ENCODE measurements at places on chromosomes 13 and 19. TPM values are rescaled to one million over a fixed set of nuclear protein-coding genes. Genes with fewer than 3 reads are reported as not detected.
A peak's percentile ranks its signal among the peaks of the same experiment; 100 is the strongest.

DNA sequence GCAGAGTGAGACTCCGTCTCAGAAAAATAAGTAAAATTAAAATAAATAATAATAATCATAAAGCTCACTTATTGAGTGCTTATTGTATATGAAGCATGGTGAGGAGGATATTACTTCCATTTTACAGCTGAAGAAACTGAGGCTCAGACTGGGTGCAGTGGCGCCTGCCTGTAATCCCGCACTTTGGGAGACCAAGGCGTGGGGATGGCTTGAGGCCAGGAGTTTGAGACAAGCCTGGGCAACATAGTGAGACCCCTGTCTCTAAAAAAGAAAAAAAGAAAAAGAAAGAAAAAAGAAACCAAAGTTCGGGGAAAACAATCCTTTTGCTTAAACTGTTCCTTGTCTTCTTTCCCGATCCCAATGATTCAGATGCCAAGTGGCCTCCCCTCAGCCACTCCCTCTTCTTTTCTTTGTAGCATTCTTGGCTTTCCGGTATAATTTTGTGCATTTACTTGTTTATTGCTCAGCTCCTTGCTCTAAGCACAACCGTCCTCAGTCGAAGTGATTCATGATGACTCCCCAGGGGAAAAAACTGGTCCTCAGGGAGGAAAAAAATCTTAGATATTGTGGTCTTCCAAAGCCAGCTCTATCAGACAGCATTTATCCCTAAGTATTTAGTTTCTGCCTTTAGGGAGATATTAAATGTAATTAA lies 965 bp upstream of the EIF3G start:
- H3K27ac ChIP-seq = no peak overlapping the region
- peaks cover 9% of the 10 kb centered on the region for H3K36me3 ChIP-seq
- DNase-seq = no peak
- no peaks in the 10 kb centered on the region for H3K27me3 ChIP-seq
- no peak overlapping the region for H3K4me3 ChIP-seq

GRCh38 chr13:95301183-95301967 lies at the start of gene ABCC4:
ABCC4 (minus strand) TSS chr13:95301451; CDS start chr13:95301314, 137 bp downstream.
- DNase-seq = peak; percentile 89
- no peaks in the 10 kb centered on the region for H3K27me3 ChIP-seq
- H3K27ac ChIP-seq = peak within 1 kb of the TSS; percentile 72

Gene C1QTNF9
- not detected for total RNA-seq

DNA sequence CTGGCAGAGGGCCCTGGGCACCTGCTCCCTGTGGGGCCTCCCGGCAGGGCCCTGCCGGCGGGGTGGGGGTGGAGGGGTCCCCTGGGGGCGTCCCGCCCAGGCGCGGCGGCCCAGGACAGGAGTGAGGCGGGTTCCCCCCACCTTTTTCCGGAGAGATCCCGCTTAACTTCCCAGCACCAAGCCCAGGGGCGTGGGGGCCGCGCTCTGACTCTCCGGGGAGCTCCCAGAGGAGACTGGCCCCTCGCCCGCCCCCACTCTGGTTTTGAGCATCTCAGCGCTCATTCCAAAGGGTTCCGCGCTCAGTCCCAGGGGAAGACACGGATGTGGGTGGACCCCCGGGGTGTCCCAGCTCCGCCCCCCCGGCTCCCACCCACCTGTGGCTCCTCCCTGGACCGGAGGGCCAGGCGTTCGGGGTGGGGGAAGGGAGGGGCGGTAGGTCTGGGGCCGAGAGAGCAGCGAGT lies 476 bp downstream of the C2CD4C start:
- H3K4me3 ChIP-seq = no peak overlapping the region
- no peaks in the 10 kb centered on the region for H3K4me1 ChIP-seq
- H3K36me3 ChIP-seq = no peaks in the 10 kb centered on the region
- no peaks in the 10 kb centered on the region for H3K27me3 ChIP-seq
- no peak for DNase-seq
- H3K27ac ChIP-seq = no peak overlapping the region

- peak; percentile 96 for DNase-seq
- no peak overlapping the region for H3K27ac ChIP-seq
- H3K4me1 ChIP-seq = peaks cover 56% of the 10 kb centered on the region
These were observed 8.6 kb downstream of the LTBP4 start for GRCh38 chr19:40609561-40610395.

- peaks cover 16% of the 10 kb centered on the region for H3K4me1 ChIP-seq
- H3K36me3 ChIP-seq = peaks cover 3% of the 10 kb centered on the region
- H3K27ac ChIP-seq = peak overlapping the region; percentile 21
These were observed 646 bp downstream of the TMEM161A start for GRCh38 chr19:19137556-19138108.

Gene CEACAM1
- total RNA-seq = 3.5 TPM

Gene ZNF223
- not detected for total RNA-seq

Gene SPHK2
- 30.6 TPM for total RNA-seq

Gene PABPC3
- 0.14 TPM for total RNA-seq

DNA sequence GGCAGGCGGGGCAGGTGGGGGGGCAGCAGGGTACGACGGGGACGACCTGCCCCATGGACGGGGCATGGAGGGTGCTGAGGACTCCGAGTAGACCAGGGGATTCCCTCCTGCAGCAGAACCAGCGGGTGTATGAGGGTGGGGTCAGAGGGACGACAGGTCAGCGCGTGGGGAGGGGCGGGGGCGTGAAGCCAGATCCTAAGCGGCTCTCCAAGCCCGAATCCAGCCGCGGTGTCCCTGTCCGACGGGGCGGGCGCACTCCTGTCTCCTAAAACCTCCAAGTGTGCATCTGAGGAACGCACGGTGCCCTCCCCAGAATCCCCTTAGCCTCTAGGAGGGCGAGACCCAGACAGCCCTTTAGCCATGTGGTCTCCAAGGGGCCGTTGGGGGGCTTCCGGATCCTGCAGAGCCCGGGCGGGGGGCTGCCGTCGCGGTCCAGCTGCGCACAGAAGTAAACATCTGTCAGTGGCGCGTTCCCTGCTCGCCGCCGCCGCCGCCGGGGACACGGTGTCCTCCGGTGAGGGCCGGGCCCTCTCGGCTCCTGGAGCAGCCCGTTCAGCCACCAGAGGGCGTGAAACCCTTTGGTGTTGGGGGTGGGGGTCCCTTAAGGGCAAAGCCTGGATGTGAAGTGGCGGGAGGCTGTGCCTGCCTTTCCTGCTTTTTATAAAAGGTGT lies 730 bp downstream of the NRTN start:
- peaks cover 10% of the 10 kb centered on the region for H3K4me1 ChIP-seq
- H3K4me3 ChIP-seq = no peak overlapping the region
- H3K27ac ChIP-seq = no peak overlapping the region
- H3K27me3 ChIP-seq = no peaks in the 10 kb centered on the region
- peak; percentile 76 for DNase-seq
- no peaks in the 10 kb centered on the region for H3K36me3 ChIP-seq

Gene PTGIR
- not detected for total RNA-seq

DNA sequence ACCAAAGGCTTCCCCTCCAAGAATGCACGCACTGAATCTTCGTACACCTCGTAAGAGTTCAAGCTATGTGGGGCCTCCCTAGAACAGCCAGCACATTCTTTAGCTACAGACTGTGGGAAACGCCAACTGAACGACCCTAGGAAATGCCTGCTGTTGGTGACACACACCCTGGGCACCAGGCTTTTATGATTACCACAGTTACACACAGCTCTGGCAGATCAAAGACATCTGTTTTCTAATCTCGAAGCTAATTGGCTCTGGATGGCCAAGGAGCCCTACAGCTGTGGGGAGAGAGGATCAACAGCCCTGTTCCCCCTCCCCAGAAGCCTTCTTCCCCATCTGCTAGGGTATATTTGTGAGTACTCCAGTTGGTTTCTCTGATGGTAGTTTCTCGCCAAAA lies 123.0 kb downstream of the COL4A1 start:
- DNase-seq = no peak
- no peaks in the 10 kb centered on the region for H3K36me3 ChIP-seq
- H3K27ac ChIP-seq = no peak overlapping the region
- H3K4me3 ChIP-seq = no peak overlapping the region
- no peaks in the 10 kb centered on the region for H3K27me3 ChIP-seq

DNA sequence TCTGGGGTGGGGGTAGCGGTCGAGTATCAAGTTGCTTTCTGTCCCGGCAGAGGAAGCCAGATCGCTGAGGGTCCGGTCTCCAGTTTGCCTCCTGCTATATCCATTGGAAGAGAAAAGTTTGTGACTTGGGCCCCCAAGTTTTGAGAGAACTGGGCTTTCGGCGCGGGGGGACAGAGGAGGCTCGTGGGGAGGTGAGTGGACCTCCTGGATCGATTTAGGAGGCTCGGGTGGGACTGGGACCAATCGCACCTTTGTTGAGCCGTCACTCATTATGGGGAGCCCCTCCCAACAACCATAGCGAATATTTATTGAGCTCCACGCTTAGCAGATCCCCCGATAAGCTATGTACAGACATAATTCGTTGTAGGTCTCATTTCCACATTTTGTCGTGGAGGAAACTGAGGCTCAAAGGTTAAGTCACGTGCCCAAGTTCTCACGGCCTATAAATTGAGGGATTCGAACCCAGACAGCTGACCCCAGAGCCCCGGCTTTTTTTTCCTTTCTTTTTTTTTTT lies 909 bp downstream of the RFXANK start:
- no peaks in the 10 kb centered on the region for H3K27me3 ChIP-seq
- H3K4me1 ChIP-seq = peaks cover 26% of the 10 kb centered on the region
- peaks cover 14% of the 10 kb centered on the region for H3K36me3 ChIP-seq
- H3K4me3 ChIP-seq = peak overlapping the region; percentile 76
- H3K27ac ChIP-seq = peak overlapping the region; percentile 65

Gene ZNF579
- 8.5 TPM for total RNA-seq

GRCh38 chr13:106161146-106161545 lies 374.3 kb downstream of the EFNB2 start:
- H3K4me1 ChIP-seq = no peaks in the 10 kb centered on the region
- DNase-seq = no peak
- H3K4me3 ChIP-seq = no peak overlapping the region
- no peak overlapping the region for H3K27ac ChIP-seq

GRCh38 chr13:25394402-25395060 lies 22.8 kb downstream of the ATP8A2 start:
- DNase-seq = no peak
- no peaks in the 10 kb centered on the region for H3K36me3 ChIP-seq
- H3K4me3 ChIP-seq = no peak overlapping the region

GRCh38 chr13:63554157-63554556 lies 2138.5 kb upstream of the PCDH20 start:
- H3K4me3 ChIP-seq = no peak overlapping the region
- DNase-seq = no peak
- H3K27me3 ChIP-seq = no peaks in the 10 kb centered on the region
- no peaks in the 10 kb centered on the region for H3K36me3 ChIP-seq

Gene OR10H3
- total RNA-seq = not detected

Gene IFNL1
- not detected for total RNA-seq

Gene PCDH9
- 3.7 TPM for total RNA-seq

DNA sequence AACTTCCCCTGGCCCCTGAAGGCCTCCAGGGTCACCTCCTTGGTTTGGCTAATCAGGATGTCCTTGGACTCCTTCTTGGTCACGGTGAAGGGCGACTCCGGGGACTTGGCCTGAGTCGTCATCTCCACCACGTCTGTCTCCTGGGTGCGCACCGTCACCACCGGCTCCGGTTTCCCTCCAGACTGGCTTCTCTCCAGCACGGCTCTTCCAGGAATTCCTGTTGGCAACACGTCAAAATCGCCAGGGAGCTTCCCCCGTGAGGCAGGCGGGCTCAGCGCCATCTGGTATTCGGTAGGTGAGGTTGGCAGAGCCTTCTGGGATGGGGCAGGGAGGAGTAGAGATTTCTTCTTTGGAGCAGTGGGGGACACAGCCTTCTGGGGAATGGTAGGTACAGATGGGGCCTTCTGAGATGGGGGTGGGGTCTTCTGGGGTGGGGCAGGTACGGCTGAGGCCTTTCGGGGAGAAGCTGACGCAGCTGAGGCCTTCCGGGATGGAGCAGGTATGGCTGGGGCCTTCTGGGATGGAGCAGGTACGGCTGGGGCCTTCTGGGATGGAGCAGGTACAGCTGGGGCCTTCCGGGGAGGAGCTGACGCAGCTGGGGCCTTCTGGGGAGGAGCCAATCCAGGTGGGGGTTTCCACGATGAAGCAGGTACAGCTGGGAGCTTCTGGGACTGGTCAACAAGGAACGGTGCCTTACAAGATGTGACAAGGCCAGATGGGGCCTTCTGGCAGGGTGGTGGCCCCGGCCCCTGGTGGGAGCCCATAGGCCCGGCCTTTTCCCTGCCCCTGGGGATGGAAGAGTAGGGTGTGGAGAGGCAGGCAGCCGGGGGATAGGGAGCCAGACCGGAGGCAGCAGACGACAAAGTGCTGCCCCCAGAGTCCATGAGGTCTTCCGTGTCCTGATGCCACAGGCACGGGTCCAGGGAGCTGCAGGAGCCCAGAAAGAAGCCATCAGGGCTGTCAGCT lies 3.8 kb downstream of the GARIN5B start:
- no peaks in the 10 kb centered on the region for H3K27me3 ChIP-seq
- DNase-seq = no peak
- H3K27ac ChIP-seq = no peak overlapping the region
- H3K4me3 ChIP-seq = no peak overlapping the region
- no peaks in the 10 kb centered on the region for H3K4me1 ChIP-seq
- no peaks in the 10 kb centered on the region for H3K36me3 ChIP-seq

Gene KLC3
- total RNA-seq = not detected

- DNase-seq = no peak
- no peak overlapping the region for H3K4me3 ChIP-seq
- no peak overlapping the region for H3K27ac ChIP-seq
- H3K4me1 ChIP-seq = no peaks in the 10 kb centered on the region
- H3K27me3 ChIP-seq = no peaks in the 10 kb centered on the region
These were observed 26.0 kb downstream of the SHISA2 start for GRCh38 chr13:26025771-26026170.

Gene ARGLU1
- total RNA-seq = 106 TPM

- H3K36me3 ChIP-seq = no peaks in the 10 kb centered on the region
- peaks cover 8% of the 10 kb centered on the region for H3K4me1 ChIP-seq
- H3K27ac ChIP-seq = no peak overlapping the region
- H3K27me3 ChIP-seq = no peaks in the 10 kb centered on the region
These were observed 26.5 kb downstream of the ELL start for GRCh38 chr19:18495204-18495911.

Gene SIGLEC12
- total RNA-seq = not detected

- no peak overlapping the region for H3K27ac ChIP-seq
- H3K36me3 ChIP-seq = no peaks in the 10 kb centered on the region
- no peaks in the 10 kb centered on the region for H3K27me3 ChIP-seq
These were observed 168.1 kb downstream of the RBM26 start for GRCh38 chr13:79237981-79238380.

DNA sequence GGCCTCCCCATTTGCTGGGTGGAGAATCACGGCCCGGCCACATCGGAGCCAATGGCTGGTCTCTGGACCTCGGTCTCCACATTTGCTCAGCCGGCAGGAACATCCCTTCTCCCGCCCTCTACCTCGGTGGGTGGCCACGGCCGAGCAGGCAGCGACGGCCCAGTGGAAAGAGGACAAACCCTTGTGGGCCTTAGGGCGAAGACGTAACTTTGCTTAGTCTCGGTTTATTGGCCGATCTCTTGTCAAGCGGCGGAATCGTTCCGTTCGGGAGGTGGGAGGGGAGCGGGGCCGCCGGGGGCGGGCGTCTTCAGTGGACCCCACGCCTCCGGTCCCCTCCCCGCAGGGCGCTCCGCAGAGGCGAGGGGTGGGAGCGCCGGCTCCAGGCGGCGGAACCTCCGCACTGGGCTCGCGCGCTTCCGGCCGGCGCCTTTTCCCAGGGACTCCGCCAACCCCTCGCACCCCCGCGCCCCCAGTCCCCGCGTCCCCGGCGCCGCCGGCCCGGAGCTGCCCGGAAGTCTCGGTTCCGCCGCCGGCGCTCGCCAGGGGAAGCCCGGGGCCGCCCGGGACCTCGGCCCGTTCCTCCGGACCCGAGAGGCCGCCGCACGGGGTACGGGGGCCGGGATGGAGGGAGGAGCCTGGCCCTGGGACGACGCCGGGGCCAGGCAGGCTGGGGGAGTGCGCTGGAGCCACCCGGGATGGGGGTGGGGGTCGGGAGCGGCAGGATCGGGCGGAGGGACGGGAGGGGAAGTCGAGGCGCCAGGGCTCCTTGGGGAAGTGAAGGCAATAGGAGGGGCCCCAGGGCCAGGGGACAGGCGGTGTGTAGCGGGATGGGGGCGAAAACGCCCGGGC lies at the start of gene ZNF580:
ZNF580 (plus strand) TSS at position 426 of the 849 bp plus-strand sequence. CDS start 1,507 bp downstream, outside the sequence.
- H3K4me1 ChIP-seq = peaks cover 54% of the 10 kb centered on the region
- H3K27me3 ChIP-seq = no peaks in the 10 kb centered on the region
- peak within 1 kb of the TSS; percentile 95 for H3K4me3 ChIP-seq
- H3K36me3 ChIP-seq = peaks cover 22% of the 10 kb centered on the region
- H3K27ac ChIP-seq = peak within 1 kb of the TSS; percentile 96

Data from Karpas-422 (cell line).